ENCODE measurements at places on chromosomes 11 and 22. TPM values are rescaled to one million over a fixed set of nuclear protein-coding genes. Genes with fewer than 3 reads are reported as not detected.

Gene VSTM5
- 0.10 TPM for polyA plus RNA-seq

Gene CABP4
- 1.5 TPM for polyA plus RNA-seq

Gene ZNF214
- 0.94 TPM for polyA plus RNA-seq

Gene HEPACAM
- 2.6 TPM for polyA plus RNA-seq

Gene MGAT3
- 17.9 TPM for polyA plus RNA-seq

Gene MRGPRX3
- not detected for polyA plus RNA-seq

Gene SHANK3
- polyA plus RNA-seq = 80.5 TPM

Gene SCO2
- 8.8 TPM for polyA plus RNA-seq

Gene WNT11
- 8.3 TPM for polyA plus RNA-seq

Gene CDKN1C
- polyA plus RNA-seq = 22.4 TPM

Gene LIN7C
- 5.2 TPM for polyA plus RNA-seq

Gene HOATZ
- not detected for polyA plus RNA-seq

Gene DDI1
- polyA plus RNA-seq = not detected

Gene OTOG
- not detected for polyA plus RNA-seq

Gene POTEH
- polyA plus RNA-seq = not detected

Gene MPPED2
- 0.86 TPM for polyA plus RNA-seq

Gene TIMM8B
- 45.3 TPM for polyA plus RNA-seq

Gene OR4D6
- polyA plus RNA-seq = not detected

Gene OR2AG2
- polyA plus RNA-seq = not detected

Gene OOSP4A
- polyA plus RNA-seq = not detected

Gene CHCHD10
- polyA plus RNA-seq = 284 TPM

Gene SERHL2
- polyA plus RNA-seq = 1.1 TPM

Gene HORMAD2
- polyA plus RNA-seq = 0.03 TPM

Gene LRFN4
- 5.5 TPM for polyA plus RNA-seq

Gene HIC2
- polyA plus RNA-seq = 2.0 TPM

Gene OR8A1
- polyA plus RNA-seq = under 0.01 TPM

Gene TCF20
- polyA plus RNA-seq = 5.3 TPM

Gene EHF
- polyA plus RNA-seq = not detected

Gene SPDYC
- not detected for polyA plus RNA-seq

Gene MMP12
- polyA plus RNA-seq = not detected

Gene KRTAP5-11
- not detected for polyA plus RNA-seq

Gene PHOX2A
- polyA plus RNA-seq = not detected

Gene OR51B5
- polyA plus RNA-seq = not detected

Gene MAJIN
- polyA plus RNA-seq = 0.08 TPM

Gene FOLR2
- 52.4 TPM for polyA plus RNA-seq
